ENCODE measurements at places on chromosomes 6 and 20.

- DNase-seq: no peak
Measured at GRCh38 chr6:4884646-4885340, 108.6 kb downstream of the CDYL start.

DNA sequence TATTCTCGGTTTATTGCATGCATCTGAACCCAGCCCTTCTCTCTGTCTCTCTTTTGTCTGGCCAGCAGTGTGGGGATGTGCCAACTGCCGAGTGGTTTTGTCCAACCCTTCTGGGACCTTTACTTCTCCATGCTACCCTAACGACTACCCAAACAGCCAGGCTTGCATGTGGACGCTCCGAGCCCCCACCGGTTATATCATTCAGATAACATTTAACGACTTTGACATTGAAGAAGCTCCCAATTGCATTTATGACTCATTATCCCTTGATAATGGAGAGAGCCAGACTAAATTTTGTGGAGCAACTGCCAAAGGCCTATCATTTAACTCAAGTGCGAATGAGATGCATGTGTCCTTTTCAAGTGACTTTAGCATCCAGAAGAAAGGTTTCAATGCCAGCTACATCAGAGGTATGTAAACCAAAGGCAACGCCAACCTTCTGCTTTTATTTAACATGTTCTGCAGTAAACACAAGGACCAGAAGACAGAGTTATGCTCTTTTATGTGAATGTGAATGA, 65.8 kb downstream of the ADGRG6 start:
- no peak for DNase-seq

- no peak for DNase-seq
Measured at GRCh38 chr6:146090474-146090873, 61.6 kb downstream of the GRM1 start.

- no peak for DNase-seq
Measured at GRCh38 chr6:44224965-44225305, 1.5 kb downstream of the SLC29A1 start.

GRCh38 chr6:56259234-56260077, 12.1 kb upstream of the COL21A1 start:
- DNase-seq: no peak

- peak; percentile 40 for DNase-seq
Measured at GRCh38 chr6:49531774-49532569, 18.5 kb upstream of the C6orf141 start.

GRCh38 chr6:26025047-26025893, 62.0 kb upstream of the HFE start:
- no peak for DNase-seq

GRCh38 chr6:80340280-80340679, 233.8 kb downstream of the BCKDHB start:
- no peak for DNase-seq
